ENCODE measurements at places on chromosomes 2 and 18. TPM values are rescaled to one million over a fixed set of nuclear protein-coding genes. Genes with fewer than 3 reads are reported as not detected.
A peak's percentile ranks its signal among the peaks of the same experiment; 100 is the strongest.

SLC14A1 gene
- total RNA-seq: 0.40 TPM

- no peak for ATAC-seq
Measured at GRCh38 chr2:26412091-26412673, 10.5 kb downstream of the DRC1 start.

DNA sequence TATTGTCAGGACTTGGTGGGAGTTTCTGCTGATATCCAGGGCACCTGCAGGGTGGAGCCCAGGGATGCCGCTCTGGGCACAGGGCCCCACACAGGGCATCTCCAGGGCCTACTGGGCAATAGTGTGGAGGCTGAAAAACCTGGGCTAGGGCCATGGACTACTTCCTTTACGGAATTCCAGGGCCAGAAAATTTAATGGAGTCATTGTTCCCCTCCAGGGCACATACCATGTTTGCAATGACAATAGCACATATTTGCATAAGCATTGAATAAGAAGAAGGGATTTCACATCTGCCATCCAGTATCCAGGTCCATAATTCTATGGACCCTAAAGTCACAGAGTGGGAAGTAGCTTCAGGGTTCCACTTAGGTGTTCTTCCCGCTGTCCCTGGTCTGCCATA, 103.8 kb upstream of the TPO start:
- ATAC-seq: no peak

TUBB8B gene
- total RNA-seq: 0.78 TPM

DNA sequence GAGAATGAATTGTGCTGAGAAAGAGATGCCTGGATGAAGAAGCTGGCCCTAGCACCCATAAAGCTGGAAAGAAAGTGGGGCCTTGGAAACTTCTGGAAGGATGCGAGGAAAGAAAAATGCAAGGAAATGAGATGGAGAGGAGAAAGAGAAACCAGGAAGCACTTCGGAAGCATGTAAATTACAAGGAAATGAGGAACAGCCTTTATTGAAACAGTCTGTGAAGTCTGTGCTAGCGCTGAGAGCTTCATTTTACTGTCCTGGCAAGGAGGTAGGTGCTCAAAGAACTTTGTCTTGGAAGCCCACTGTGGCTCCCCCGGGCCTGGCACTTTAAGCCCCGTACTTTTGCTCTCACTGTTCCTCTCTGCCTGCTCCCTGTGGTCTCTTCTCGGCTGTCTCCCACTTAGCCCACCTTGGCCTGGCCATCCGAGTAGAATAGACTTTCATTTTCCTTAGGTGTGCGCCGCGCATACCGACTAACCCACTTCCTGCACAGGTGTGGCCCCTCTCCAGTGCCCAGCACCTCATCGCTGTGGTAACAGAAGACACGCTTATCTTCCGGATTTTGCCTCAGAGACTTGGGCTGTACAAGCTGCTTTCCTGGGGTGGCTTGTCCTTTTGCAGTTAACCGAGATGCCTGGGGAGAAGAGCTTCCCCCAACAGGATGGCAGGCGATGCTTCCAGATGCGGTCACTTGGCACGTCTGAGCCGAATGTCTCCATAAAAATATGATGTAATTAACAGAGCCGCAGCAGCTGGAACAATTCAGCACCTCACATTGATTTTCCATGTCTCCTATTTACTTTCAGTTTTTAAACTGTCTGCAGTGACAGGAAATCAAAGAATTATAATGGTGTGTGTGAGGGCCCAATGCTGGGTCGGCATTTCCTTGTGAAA, 199.6 kb downstream of the HRH4 start:
- ATAC-seq: peak; percentile 72

DNA sequence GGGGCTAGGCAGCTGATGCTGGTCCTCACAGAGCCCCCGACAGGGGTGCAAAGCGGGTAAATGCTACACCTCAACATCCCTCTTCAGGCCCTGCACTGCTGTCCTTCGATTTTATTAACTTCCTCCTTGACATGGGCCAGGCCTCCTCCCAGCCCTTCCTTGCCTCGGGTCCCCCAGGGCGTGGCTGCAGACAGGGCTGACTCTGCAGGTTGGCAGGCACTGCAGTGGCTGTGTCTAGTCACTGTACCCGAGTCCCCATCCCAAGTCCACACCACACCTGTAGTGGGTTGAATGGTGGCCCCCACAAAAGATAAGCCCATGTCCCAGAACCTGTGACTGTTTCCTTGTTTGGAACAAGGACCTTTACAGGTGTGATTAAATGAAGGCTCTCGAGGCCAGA, 140.2 kb downstream of the TWIST2 start:
- ATAC-seq: no peak

ARHGAP15 gene
- total RNA-seq: 8.0 TPM

All from gastroesophageal sphincter (tissue), 4 donors.